MCF 10A (cell line): ENCODE measurements at places on chromosomes 3 and 15. TPM values are rescaled to one million over a fixed set of nuclear protein-coding genes. Genes with fewer than 3 reads are reported as not detected.

The EIF4E3 gene
- 4.3 and 7.6 TPM in 2 replicates for total RNA-seq

DNA sequence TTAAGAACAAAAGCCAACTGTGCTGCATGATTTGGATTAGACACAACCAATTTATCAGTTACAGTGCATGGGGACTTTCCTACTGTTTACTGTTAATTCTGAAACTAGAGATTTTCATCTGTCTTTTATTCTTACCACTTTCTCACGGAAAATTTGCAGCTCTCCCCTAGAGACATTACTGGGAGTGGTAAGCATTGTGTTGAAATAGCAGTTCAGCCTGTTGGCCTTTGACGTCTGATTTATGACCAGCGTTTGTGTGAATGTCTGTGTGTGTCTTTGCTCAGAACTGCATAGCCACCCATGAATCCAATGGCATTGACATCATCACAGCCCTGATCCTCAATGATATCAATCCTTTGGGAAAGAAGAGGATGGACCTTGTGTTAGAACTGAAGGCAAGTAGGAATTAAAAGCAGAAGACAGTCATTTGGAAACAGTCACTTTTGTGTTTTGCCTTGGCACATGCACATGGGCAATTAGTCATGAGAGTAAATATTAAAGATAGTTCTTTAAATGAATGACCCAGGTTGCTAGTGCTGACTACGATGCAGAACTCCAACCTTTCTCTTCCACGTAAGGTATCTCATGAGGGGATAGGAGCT, 202.2 kb upstream of the BHLHE40 start:
- peak; percentile 79 for DNase-seq

DNA sequence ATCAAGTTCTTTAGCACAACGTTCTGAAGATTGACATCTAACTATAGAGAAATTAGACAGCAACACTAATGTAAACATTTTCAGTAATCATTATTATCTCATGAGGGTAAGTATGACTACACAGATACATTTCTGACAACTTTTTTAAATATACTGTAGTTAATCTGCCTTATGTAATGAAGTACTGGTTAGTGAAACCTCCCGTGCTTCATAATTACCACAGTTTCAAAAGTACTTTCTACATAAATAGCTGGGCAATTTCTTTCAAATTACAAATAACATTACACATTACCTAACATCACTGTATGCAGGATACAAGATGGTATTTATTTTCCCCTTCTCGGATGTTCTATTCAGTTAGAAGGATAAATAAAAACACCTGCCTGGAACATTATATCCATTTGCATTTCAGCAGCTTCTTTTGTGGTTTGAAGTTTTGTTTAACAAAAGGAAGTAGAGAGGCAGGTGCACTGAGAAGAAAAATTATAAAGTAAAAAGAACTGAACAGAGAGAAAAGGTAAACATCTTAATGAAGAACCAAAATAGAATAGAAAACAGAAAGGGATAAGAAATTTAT, 1241.5 kb upstream of the GBE1 start:
- no peak for DNase-seq

DNA sequence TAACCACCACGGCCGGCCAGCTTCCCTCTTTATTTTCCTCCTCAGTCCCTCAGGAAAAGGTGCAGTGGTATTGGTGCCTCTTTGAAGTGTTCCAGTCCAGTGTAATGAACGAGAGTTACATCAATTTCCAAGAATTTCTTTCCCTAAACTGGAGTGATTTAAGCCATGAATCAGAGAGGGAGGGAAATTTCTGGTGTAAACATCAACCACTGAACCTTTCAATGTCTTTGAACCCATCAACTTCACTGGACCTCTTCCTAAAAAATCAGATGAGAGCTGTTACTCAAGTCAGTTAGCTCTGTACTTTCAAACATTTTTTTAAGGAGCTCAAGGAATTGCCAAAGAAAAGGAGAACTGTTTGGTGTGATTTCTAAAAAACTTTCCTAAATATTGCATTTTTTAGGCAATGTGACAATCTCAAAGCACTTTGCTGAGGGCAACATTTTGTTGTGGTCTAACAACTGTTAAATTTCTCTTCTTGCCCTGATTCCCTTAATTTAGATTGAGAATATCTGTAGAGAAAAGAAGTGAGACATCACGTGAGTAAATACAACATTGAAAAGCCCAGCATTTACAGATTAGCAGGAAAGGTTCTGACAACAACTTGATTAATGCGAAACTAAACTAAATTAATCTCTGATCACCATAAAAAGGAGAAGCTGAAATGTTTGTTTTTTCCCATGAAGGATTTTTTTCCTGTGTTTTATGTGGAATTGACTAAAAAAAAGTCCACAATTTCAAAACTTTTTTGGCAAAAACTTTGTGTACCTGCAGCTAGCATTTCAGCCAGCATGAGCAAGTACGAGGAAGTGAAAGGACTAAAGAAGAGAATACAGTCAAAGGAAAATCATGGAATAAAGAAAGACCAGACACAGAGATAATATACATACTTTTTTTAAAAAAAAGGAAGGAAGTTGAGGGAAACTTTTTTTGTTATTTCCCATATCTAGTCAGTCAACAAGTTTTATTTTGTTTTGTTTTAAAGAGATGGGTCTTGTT, 9.1 kb upstream of the DAZL start:
- no peak for DNase-seq

DNA sequence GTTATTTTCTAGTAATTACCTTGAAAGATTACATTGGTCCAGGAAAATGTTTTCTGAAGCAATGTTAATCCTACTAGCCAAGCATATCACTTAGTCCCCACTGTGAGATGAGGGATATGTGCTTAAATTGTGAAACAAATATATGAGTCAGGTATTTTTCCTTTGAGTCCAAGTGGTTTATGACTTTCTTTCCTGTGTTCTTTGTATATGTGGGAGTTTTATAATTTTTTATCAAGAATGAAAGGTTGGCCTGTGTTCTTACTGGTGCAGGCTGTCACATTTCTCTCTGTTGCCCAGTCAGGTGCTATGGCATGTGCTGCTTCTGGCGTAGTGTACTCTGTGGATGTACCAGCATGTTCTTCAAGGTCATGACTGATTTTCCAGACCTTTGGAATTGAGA, 147.4 kb downstream of the CMSS1 start:
- DNase-seq = peak; percentile 62

The OR5K1 gene
- total RNA-seq = not detected in 2 replicates

- DNase-seq = peak; percentile 88
Measured at GRCh38 chr15:68187559-68187958, 17.6 kb downstream of the CALML4 start.
